ENCODE measurements at places on chromosomes 5 and 9.

- no peaks in the 10 kb centered on the region for H3K27me3 ChIP-seq
- DNase-seq: peak; percentile 44
- peak overlapping the region; percentile 50 for H3K27ac ChIP-seq
- peaks cover 28% of the 10 kb centered on the region for H3K4me1 ChIP-seq
- H3K4me3 ChIP-seq: no peak overlapping the region
- no peaks in the 10 kb centered on the region for H3K36me3 ChIP-seq
These were observed 16.4 kb downstream of the TLR4 start for GRCh38 chr9:117720555-117720954.

DNA sequence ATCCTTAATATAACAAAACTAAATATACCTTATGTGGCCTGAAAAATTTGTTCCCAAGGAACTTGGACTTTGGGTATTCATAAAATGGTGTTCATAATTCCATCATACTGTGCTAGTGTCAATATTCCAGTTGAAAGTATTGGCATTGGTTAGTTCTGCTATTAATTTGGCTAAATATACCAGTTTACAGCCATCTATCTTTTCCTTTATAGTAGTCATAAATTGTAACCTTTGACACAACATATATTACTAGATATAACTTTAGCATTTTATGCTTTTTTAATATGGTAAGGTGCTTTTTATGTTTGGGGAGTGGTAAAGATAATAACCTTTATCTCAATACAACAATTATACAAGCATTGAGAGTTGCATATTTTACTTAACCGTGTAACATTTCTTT, 23.7 kb downstream of the SPATA31D1 start:
- H3K36me3 ChIP-seq: no peaks in the 10 kb centered on the region
- DNase-seq: no peak
- no peak overlapping the region for H3K27ac ChIP-seq
- H3K4me1 ChIP-seq: no peaks in the 10 kb centered on the region
- H3K4me3 ChIP-seq: no peak overlapping the region

DNA sequence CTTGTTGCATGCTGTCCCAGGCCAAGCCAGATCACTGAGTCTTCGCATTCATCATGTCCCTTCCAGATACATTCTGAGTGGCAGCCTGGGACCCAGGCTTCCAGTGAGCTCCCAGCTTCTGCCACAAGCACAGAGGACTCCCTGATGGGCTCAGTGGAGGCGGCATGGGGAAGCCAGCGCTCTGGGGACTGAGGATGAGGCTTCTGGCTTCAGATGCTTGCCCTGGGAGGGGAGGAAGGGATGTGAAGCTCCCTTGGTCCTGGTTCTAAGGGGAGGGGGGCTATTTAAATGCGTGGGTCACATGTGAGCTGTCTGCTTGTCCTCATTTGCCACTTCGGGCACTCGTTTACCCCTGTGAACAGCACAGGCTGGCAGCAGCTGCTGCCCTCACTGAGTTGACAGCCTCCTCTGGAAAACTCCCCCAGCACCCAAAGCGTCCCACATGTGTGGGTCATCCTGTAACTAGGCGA, 174.0 kb downstream of the NR3C1 start:
- no peak for DNase-seq
- no peaks in the 10 kb centered on the region for H3K36me3 ChIP-seq
- H3K27ac ChIP-seq: peak overlapping the region; percentile 61
- H3K27me3 ChIP-seq: no peaks in the 10 kb centered on the region
- no peak overlapping the region for H3K4me3 ChIP-seq
- H3K4me1 ChIP-seq: peaks cover 19% of the 10 kb centered on the region

DNA sequence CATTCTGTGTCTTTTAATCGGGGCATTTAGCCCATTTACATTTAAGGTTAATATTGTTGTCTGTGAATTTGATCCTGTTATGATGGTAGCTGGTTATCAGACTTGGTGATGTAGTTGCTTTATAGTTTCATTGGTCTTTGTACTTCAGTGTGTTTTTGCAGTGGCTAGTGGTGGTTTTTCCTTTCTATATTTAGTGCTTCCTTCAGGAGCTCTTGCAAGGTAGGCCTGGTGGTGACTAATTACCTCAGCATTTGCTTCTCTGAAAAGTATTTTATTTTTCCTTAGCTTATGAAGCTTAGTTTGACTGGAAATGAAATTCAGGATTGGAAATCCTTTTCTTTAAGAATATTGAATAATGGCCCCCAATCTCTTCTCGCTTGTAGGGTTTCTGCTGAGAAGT, 156.9 kb downstream of the CNTLN start:
- H3K27me3 ChIP-seq: no peaks in the 10 kb centered on the region
- H3K27ac ChIP-seq: no peak overlapping the region
- no peaks in the 10 kb centered on the region for H3K4me1 ChIP-seq
- H3K36me3 ChIP-seq: no peaks in the 10 kb centered on the region

GRCh38 chr5:56128113-56128512, 105.0 kb downstream of the ANKRD55 start:
- H3K27me3 ChIP-seq: no peaks in the 10 kb centered on the region
- H3K4me1 ChIP-seq: no peaks in the 10 kb centered on the region
- H3K27ac ChIP-seq: no peak overlapping the region

GRCh38 chr5:95861864-95862561, 39.5 kb upstream of the GLRX start:
- peak overlapping the region; percentile 2 for H3K4me3 ChIP-seq
- H3K36me3 ChIP-seq: no peaks in the 10 kb centered on the region
- peak overlapping the region; percentile 94 for H3K27ac ChIP-seq
- no peaks in the 10 kb centered on the region for H3K27me3 ChIP-seq
- H3K4me1 ChIP-seq: peaks cover 58% of the 10 kb centered on the region
- DNase-seq: peak; percentile 21

- H3K27me3 ChIP-seq: no peaks in the 10 kb centered on the region
- peaks cover 11% of the 10 kb centered on the region for H3K4me1 ChIP-seq
- no peaks in the 10 kb centered on the region for H3K36me3 ChIP-seq
- H3K27ac ChIP-seq: peak overlapping the region; percentile 81
These were observed 511 bp downstream of the ARL15 start for GRCh38 chr5:54309691-54310432.

GRCh38 chr9:17017931-17018491, 116.8 kb upstream of the CNTLN start:
- peak overlapping the region; percentile 81 for H3K27ac ChIP-seq
- H3K4me3 ChIP-seq: peak overlapping the region; percentile 16
- no peaks in the 10 kb centered on the region for H3K27me3 ChIP-seq
- DNase-seq: peak; percentile 68
- H3K36me3 ChIP-seq: no peaks in the 10 kb centered on the region

- no peaks in the 10 kb centered on the region for H3K4me1 ChIP-seq
- H3K27ac ChIP-seq: no peak overlapping the region
- no peaks in the 10 kb centered on the region for H3K36me3 ChIP-seq
- no peak for DNase-seq
These were observed 2223.9 kb upstream of the ACO1 start for GRCh38 chr9:30160570-30160969.

DNA sequence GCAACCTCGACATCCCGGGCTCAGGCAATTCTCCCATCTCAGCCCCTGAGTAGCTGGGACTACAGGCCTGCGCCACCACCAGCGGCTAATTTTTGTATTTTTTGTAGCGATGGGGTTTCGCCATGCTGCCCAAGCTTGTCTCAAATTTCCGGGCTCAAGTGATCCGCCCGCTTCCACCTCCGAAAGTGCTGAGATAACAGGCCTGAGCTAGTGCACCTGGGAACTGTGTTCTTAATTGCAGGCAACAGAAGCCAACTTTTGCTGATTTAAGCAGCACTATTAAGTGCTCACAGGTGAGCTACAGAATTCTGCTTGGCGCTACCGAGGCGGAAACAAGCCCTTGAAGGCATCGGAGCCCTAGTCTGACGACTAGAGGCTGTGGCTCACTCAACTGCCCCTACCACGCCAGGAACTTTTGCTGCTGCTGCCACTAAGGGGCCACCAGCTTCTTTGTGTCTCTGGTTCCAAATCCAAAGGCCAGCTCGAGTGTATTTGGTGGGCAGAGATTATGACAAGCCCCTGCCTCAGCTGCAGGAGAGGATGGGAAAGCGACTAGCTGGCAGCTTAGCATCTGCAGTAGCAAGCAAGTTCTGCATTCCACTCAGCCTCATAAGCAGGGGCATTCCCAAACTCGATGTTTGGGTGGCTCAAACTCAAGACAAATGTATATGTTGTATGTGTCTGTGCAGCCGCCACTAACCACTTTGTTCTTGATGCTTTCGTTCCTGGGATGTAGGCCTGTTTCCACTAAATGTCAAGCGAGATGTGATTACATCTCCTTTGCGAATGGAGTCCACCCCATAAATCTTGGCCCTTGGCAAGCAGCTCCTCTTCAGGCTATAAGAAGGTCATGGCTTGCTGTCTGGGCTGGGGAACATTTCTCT, 10.6 kb upstream of the HMCN2 start:
- H3K27me3 ChIP-seq: no peaks in the 10 kb centered on the region
- no peak overlapping the region for H3K27ac ChIP-seq
- H3K4me3 ChIP-seq: no peak overlapping the region
- H3K36me3 ChIP-seq: no peaks in the 10 kb centered on the region
- no peaks in the 10 kb centered on the region for H3K4me1 ChIP-seq

DNA sequence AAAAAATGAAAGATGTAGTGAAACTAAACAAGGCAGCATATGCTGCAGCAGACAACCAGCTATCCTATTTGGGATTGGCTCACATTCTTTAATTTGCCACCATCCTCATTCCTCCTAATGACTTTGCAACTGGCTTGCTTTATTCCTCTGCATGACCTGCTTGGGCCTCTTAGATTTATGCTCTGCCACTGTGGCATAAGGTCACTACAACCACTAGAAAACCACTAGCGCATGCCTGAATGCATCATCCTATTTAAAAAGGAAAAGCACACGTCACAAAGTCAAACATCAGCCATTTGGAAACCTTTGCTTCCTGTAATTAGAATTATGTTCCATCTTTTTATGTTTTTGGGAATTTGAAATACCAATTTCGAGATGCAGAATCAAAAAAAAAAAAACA, 40.8 kb upstream of the CCDC152 start:
- no peaks in the 10 kb centered on the region for H3K27me3 ChIP-seq
- DNase-seq: no peak
- H3K4me1 ChIP-seq: no peaks in the 10 kb centered on the region
- no peak overlapping the region for H3K4me3 ChIP-seq

DNA sequence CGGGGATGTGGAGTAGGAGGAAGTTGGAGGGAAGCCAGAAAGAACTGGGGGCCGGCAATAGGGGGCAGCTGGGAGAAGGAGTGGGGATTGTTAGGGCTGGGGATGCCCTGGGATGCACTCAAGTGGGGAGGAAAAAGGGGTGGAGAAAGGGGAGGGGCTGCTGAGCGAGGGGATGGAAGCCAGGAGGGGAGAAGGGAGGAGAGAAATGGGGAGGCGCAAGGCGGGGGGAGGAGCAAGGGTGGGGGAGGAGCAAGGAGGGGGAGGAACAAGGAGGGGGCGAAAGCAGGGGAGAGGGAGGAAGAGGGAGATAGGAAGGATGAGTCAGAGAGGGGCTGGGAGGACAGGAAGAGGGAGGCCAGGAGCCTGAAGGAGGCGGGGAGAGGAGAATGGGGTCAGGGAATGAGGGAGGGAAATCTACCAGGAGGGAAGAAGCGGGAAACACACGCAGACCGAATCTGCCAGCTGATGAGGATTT, 1.6 kb downstream of the IRX4 start:
- H3K4me1 ChIP-seq: peaks cover 8% of the 10 kb centered on the region
- no peak for DNase-seq
- no peaks in the 10 kb centered on the region for H3K36me3 ChIP-seq
- H3K27ac ChIP-seq: no peak overlapping the region

GRCh38 chr9:122001491-122002201, 91.5 kb downstream of the TTLL11 start:
- DNase-seq: peak; percentile 90
- H3K4me1 ChIP-seq: peaks cover 29% of the 10 kb centered on the region
- peak overlapping the region; percentile 16 for H3K4me3 ChIP-seq
- no peaks in the 10 kb centered on the region for H3K36me3 ChIP-seq
- no peaks in the 10 kb centered on the region for H3K27me3 ChIP-seq
- peak overlapping the region; percentile 85 for H3K27ac ChIP-seq

DNA sequence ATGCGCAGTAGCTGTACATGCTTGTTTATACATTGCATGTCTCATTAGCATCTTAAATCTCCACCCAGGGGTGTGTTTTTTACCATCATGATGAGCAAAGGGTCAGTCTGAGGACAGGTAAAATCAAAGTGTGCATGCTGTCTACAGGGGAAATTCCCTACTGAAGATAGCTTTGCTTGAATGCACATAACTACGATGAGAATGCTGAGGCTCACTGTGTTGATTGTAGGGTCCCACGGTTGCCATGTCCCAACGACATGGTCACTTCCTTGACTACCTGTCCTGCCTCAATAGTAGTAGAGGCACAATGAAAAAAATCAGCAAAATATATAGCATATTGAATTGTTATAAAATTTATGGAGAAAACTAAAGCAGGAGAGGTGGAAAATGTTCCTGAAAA, 95.6 kb upstream of the TUSC1 start:
- no peaks in the 10 kb centered on the region for H3K27me3 ChIP-seq
- no peak for DNase-seq
- H3K36me3 ChIP-seq: no peaks in the 10 kb centered on the region

DNA sequence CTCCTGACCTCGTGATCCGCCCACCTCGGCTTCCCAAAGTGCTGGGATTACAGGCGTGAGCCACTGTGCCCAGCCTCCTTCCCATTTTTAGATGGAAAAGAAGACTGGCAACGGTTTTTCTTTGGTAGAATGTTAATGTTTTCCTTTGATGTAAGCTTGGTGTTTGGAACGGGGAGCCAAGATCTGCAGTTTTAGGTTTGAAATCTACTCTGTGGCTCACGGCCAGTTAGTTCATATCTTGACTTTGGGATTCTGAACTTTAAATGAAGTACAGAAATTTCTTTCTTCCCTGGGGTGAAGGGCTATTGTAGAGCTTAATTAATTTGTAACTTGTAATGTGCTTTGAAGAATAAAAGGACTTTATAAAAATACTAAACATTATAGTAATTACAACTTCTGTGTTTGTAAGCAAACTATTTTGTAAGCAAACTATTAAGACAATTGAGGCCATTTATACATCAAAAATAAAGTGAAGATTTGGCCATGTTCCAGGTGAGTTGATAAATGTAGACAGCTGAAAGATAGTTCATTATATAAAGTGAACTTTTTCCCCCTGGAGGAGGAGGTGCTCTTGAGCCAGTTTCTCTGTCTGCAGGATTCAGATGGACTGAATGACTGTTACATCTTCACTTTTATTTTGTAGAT, 117.1 kb upstream of the TUT7 start:
- DNase-seq: no peak
- H3K36me3 ChIP-seq: no peaks in the 10 kb centered on the region
- H3K4me1 ChIP-seq: no peaks in the 10 kb centered on the region
- H3K4me3 ChIP-seq: no peak overlapping the region

GRCh38 chr9:108978205-108978604, 35.1 kb downstream of the CTNNAL1 start:
- H3K27me3 ChIP-seq: no peaks in the 10 kb centered on the region
- no peak overlapping the region for H3K27ac ChIP-seq
- no peak overlapping the region for H3K4me3 ChIP-seq
- H3K36me3 ChIP-seq: peaks cover 21% of the 10 kb centered on the region
- DNase-seq: no peak

GRCh38 chr9:124795881-124796431, 19.0 kb downstream of the OLFML2A start:
- no peak overlapping the region for H3K4me3 ChIP-seq
- peaks cover 70% of the 10 kb centered on the region for H3K4me1 ChIP-seq
- H3K36me3 ChIP-seq: no peaks in the 10 kb centered on the region
- no peaks in the 10 kb centered on the region for H3K27me3 ChIP-seq
- DNase-seq: no peak
- H3K27ac ChIP-seq: peak overlapping the region; percentile 68

- H3K27ac ChIP-seq: no peak overlapping the region
- DNase-seq: no peak
- H3K4me1 ChIP-seq: no peaks in the 10 kb centered on the region
These were observed 270.2 kb upstream of the BRINP1 start for GRCh38 chr9:119639287-119639955.

Measured in gastrocnemius medialis (tissue), 4 donors.